Prostate gland (tissue), 2 donors: ENCODE measurements at places on chromosomes 4 and X. TPM values are rescaled to one million over a fixed set of nuclear protein-coding genes. Genes with fewer than 3 reads are reported as not detected.

CPE gene
- 885 TPM for total RNA-seq

TLR2 gene
- total RNA-seq: 5.5 TPM

MAP3K15 gene
- total RNA-seq: 0.09 TPM

CT55 gene
- total RNA-seq: not detected

NDNF gene
- total RNA-seq: 5.7 TPM

POLN gene
- total RNA-seq: 3.8 TPM

VCX gene
- 10.2 TPM for total RNA-seq

ADRA2C gene
- 0.59 TPM for total RNA-seq

CYLC1 gene
- total RNA-seq: 1.2 TPM

FOXR2 gene
- not detected for total RNA-seq

SOWAHD gene
- 13.9 TPM for total RNA-seq

SH3BGRL gene
- 181 TPM for total RNA-seq

GPR82 gene
- 0.41 TPM for total RNA-seq

IRF2 gene
- total RNA-seq: 40.7 TPM

STAP1 gene
- not detected for total RNA-seq

SYTL5 gene
- total RNA-seq: 2.9 TPM

ALB gene
- 9.0 TPM for total RNA-seq

TSPAN7 gene
- total RNA-seq: 16.4 TPM

ANXA10 gene
- total RNA-seq: not detected

DSPP gene
- not detected for total RNA-seq

TEC gene
- total RNA-seq: 0.96 TPM

DAPP1 gene
- total RNA-seq: 2.0 TPM

IL1RAPL1 gene
- total RNA-seq: 0.23 TPM

TEX11 gene
- total RNA-seq: not detected

ZNF157 gene
- total RNA-seq: 1.4 TPM

CPLX1 gene
- 4.4 TPM for total RNA-seq

UTP14A gene
- total RNA-seq: 11.3 TPM

FAM47A gene
- total RNA-seq: 0.17 TPM

SHROOM2 gene
- 36.8 TPM for total RNA-seq

TBC1D8B gene
- 17.4 TPM for total RNA-seq

IL2 gene
- not detected for total RNA-seq
